ENCODE measurements at places on chromosomes 3 and 15. TPM values are rescaled to one million over a fixed set of nuclear protein-coding genes. Genes with fewer than 3 reads are reported as not detected.

DNA sequence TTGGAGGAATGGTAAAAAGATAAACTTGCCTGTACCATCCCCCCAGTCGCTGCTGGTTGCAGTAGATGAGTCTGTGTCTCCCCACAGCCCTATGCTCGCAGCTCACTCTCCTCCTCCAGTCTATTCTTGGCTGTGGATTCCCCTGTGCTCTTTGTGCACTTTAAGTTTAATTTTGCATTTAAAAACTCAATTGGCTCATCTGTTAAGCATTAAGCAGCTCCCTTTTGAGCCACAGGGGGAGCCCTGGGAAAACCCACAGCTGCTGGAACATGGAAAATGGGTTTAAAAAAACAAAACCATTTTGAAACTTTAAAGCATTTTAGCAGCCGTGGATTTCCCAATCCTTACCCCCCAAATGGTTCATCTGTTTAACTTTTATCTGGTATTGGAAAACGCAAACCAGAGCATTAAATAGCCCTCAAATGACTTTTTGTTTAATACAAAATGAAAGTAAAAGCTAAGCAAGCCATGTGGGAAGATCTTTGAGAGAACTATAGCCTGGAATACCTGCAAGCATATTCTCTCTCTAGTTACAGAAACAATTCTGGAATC is 536.9 kb downstream of the ZIC1 start:
- DNase-seq: peak; percentile 23
- H3K27me3 ChIP-seq: no peaks in the 10 kb centered on the region
- H3K27ac ChIP-seq: no peak overlapping the region
- H3K36me3 ChIP-seq: no peaks in the 10 kb centered on the region
- peaks cover 28% of the 10 kb centered on the region for H3K4me1 ChIP-seq

DNA sequence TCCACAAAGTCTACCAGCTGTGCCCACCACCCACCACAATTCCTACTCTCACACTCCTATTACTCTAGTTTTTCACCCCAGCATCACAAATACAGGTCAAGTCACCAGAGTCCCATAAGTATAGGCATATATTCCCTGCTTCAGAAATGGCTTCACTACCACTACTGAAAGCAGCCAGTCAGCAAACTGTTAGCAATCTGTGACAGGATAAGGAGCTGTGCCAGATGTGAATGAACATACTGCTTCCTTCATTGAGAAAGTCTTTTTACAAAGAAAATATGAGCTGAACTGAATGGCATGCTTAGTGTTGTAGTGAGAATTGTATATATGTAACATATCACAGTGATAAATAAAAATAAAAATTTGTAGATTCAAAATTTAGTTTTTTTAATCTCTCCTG is 76.8 kb downstream of the C3orf85 start:
- no peaks in the 10 kb centered on the region for H3K4me1 ChIP-seq
- H3K27ac ChIP-seq: no peak overlapping the region
- no peak for DNase-seq
- H3K36me3 ChIP-seq: no peaks in the 10 kb centered on the region
- H3K4me3 ChIP-seq: no peak overlapping the region

- no peak for DNase-seq
- H3K27me3 ChIP-seq: peaks cover 44% of the 10 kb centered on the region
- no peaks in the 10 kb centered on the region for H3K36me3 ChIP-seq
- no peak overlapping the region for H3K4me3 ChIP-seq
- peaks cover 19% of the 10 kb centered on the region for H3K4me1 ChIP-seq
These were observed 77.8 kb upstream of the VGLL4 start for GRCh38 chr3:11721479-11721878.

EPHB1 gene
- 9.1 TPM for total RNA-seq
